ENCODE measurements at places on chromosomes 7 and 10.

DNA sequence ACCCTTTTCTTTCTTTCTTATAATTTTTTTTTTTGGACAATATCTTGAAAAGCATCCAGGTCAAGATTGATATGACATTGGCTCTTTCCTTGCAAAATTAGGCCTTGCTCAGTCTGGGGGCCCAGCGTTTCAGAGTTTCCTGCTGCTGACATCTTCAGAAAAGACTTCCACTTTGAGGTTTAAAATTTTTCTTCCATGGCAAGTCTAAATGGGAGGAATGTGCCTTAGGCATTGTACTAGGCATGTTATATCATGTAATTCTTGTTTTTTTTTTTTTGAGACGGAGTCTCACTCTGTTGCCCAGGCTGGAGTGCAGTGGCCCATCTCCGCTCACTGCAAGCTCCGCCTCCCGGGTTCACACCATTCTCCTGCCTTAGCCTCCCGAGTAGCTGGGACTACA, 48.9 kb upstream of the PDZD8 start:
- no peak for DNase-seq

GRCh38 chr10:59025981-59026765, 150.3 kb upstream of the PHYHIPL start:
- DNase-seq = no peak

DNA sequence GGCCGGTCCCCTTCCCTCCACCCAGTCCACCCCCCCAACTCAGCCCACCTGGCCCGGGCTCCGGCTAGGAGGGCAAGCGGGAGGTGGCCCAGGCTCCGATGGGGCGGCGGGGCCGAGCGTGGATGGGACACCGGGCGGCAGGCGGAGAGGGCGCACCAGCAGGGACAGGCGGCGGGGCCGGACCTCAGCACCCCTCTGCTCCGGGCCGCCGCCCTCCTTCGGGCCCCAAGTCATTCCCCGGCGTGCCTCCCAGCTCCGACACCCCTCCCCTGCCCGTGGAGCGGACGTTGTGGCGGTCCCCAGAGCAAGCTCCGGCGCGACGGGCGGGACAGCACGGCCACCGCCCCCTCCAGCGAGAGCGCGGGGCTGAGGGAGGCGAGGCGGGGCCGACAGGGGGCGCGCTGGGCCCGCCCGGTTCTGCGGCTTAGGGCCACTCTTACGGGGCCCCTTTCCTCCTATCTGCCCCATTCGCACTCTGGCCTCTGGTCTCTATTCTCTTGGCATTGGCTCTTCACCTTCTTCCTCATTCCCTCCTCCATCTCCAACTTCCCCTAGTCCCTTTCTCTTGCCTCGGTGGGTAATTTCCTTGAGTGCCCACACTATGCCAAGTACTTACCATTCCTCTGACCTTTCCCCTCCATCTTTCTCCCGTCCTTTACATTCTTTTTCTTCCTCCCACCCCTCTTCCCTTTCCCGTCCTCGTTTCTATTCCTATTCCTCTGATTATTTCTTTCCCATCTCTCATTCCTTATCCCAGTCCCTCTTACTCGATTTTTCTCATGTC, 701 bp upstream of the GBX1 start:
- peak; percentile 54 for DNase-seq

- no peak for DNase-seq
Measured at GRCh38 chr10:77820349-77820748, 106.2 kb downstream of the DLG5 start.

GRCh38 chr7:134874407-134874806, 95.0 kb downstream of the CALD1 start:
- no peak for DNase-seq

GRCh38 chr7:156055206-156055822, 243.1 kb upstream of the SHH start:
- no peak for DNase-seq

DNA sequence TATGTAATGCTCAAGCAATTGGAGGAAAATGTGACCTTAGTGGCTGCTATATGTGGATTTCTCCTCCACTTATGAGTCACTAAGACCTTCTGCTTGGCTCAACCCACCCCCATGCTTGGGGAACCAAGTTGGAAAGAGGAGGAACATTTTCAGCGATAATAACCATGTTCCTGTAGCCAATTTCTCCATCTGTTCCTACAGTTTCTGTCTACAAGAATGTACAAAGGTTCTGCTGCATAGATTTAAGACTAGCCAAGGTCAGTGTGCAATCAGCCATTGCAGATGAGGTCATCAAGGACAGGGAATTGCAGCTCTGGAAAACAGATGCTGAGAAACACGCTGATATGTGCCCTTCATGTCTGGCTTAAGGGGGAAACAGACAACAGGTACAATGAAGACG, 5.6 kb upstream of the NRCAM start:
- DNase-seq = no peak

DNA sequence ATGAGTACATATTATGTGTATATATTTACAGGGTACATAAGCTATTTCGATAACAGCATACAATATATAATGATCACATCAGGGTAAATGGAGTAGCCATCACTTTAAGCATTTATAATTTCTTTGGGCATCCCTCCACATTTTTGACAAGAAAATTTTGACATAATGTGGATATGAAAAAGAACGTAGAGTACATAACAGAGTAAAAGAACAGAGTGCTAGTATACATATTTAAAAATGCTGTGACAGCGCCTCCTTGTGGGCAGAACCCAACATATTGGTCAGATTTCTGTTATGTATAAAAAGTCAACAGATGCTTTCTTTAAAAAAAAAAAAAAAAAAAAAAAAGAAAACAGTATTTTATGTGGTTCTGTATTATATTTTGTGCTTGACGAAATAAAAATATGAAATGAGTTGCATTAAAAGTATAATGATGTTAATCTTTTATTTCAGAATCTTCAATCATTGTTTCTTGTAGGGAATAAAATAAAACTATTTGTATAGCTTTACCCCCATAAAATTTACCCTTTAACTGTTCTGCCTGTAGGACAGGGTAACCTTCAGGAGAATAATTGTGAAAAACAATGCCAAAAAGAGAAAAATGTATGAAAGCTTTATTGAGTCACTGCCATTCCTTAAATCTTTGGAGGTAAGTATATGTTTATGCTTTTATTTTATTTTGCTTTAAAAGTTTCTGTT, 18.3 kb upstream of the HBP1 start:
- peak; percentile 62 for DNase-seq

GRCh38 chr10:110355922-110356627, 51.4 kb upstream of the SMNDC1 start:
- no peak for DNase-seq

- no peak for DNase-seq
Measured at GRCh38 chr10:122249303-122249850, 21.7 kb upstream of the BTBD16 start.

GRCh38 chr10:30231071-30231652, 117.9 kb downstream of the MTPAP start:
- DNase-seq = no peak

DNA sequence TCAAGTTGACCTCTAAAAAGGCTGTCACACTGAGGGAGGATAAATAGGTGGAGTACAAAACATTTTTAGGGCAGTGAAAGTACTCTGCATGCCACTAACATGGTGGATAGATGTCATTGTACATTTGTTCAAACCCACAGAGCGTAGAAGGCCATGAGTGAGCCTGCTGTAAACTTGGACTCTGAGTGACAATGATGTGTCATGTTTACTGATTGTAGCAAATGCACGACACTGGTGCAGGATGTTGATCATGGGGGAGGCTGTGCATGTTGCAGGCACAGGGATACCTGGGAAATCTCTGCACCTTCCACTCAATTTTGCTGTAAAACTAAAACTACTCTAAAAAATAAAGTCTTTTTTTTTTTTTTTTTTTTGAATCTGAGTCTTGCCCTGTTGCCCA, 52.5 kb upstream of the GRID1 start:
- no peak for DNase-seq

- no peak for DNase-seq
Measured at GRCh38 chr10:65275296-65275695, 1650.5 kb upstream of the LRRTM3 start.

- no peak for DNase-seq
Measured at GRCh38 chr10:86601956-86602602, 52.3 kb upstream of the OPN4 start.

DNA sequence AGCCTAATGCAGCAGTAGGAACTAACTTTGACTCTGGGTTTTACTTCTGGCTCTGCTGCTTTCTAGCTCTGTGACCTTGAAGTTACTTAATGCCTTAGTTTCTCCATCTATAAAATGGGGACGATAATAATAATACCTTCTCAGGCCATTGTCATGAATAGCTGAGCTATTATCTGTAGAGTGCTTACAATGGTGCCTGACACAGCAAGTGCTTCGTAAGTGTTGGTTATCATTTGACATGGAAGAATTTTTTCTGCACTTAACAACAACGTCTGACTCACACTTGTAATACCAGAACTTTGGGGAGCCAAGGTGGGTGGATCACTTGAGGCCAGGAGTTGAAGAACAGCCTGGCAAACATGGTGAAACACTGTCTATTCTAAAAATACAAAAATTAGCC, 140.5 kb downstream of the ARL4A start:
- no peak for DNase-seq

DNA sequence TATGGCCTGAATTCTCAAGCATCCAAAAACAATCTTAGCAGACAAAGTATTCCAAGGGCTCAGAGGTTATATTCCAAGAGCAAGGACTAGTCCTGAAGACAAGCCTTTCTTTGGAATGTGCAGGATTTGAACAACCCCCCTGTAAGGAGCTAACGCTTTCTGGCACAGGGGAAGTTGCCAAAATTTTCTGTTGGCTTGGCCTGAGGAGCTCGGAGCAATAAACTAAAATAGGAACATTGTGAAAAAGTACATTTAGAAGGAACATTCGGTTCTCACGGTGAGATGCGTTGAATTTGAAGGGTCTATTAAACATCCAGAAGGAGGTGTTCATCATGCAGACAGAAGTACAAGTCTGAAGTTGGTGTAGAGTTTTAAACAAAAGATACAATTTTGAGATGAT, 1030.5 kb upstream of the CELF2 start:
- no peak for DNase-seq

GRCh38 chr7:158186864-158187693, 400.5 kb downstream of the PTPRN2 start:
- no peak for DNase-seq
